GM12864 (cell line): ENCODE measurements at places on chromosomes 13 and 19.

DNA sequence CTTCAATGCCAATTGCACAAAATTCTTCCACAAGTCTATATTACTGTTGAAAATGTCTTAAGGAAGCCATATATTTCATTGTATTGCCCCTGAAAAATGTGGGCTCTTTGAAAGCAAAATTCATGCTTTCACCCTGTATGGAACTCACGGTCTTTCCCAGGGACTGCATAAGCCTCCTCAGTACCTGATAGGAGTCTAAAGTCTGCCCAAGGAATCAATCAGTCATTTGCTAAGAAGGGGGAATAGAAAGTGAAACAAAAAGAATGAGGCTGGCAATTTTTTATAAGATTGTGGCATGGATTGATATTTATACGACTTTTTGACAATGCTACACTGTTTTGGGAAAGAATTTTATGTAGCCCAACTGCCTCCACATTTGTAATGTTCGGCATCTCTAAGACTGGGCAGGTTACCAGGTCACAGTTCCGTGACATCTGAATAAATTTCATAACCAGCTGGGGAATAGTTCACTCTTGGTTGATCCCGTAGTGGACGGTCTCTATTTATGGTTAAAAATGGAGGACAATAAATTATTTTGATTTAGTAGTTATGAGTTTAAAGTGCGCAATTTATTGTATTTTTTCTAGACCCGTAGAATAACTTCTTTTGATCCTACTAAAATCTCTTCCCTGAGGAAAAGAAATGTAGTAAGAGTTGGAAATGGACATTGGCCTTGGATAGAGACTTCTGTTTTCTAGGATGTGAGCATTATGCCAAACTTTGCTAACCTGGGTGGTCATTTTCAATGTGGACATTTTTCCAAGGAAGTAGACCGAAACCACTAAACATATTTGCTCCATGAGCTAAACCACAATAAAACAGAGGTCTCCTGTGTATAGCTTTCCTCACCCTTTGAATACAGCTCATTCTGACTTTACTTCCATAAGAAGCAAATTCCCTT, 1585.4 kb downstream of the EFNB2 start:
- DNase-seq = no peak

- DNase-seq = no peak
Observed at GRCh38 chr19:40081411-40081810, 9.3 kb downstream of the ZNF780A start.

GRCh38 chr13:85333506-85334020, 465.7 kb downstream of the SLITRK6 start:
- DNase-seq = no peak

- DNase-seq = no peak
Observed at GRCh38 chr19:36527873-36528193, 238 bp downstream of the ZNF260 start.

DNA sequence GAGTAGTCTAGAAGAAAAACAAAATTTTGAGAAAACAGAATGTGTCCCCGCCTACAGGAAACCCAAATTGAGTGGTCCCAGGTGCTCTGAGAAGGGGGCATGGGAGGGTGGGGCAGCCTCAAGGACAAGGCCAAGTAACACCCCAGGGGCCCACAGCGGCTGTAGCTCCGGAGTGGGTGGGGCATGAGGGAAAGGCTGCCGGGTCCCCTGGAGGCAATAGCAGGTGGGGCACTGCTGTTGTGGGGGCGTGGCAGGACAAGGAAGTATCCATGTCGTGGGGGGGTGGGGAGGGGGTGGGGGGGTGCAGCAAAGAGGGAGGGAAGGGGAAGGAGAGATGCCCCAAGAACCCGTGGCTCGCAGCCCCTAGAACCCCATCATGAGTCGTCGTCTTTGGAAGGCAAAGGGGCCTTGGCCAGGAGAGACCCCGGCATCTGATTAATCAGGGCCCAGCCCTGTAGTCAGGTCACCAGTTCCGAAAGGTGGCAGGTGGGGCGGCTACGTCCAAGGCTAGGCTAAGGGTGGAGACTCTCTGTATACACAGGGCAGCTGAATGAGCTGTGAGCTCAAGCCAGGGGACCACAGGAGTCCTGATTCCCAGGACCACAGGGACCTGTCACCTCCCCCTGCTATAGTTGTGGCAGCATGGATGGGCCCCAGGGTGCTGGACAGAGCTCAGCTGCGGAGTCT, 7.5 kb upstream of the ISYNA1 start:
- no peak for DNase-seq

- DNase-seq = no peak
Observed at GRCh38 chr19:42693760-42694350, 46.4 kb downstream of the PSG3 start.

DNA sequence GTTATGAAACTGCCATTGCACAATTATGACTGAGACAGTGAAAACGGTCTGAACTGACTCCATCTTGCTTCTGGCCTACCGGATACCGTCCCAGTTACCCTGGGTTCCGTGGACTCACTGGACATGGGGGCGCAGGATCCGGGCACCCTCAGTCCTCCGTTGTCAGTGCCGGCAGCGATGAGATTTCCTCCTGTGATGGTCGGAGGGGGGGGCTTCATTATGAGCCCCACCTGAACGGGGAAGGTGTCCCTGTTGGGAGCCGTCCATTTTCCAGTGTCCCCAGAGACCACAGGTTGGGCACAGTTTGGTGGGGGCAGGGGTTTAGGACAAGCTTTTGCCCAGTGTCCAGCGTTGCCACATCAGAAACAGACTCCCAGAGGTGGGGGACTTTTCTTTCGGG, 23.4 kb downstream of the TMEM255B start:
- DNase-seq = no peak

DNA sequence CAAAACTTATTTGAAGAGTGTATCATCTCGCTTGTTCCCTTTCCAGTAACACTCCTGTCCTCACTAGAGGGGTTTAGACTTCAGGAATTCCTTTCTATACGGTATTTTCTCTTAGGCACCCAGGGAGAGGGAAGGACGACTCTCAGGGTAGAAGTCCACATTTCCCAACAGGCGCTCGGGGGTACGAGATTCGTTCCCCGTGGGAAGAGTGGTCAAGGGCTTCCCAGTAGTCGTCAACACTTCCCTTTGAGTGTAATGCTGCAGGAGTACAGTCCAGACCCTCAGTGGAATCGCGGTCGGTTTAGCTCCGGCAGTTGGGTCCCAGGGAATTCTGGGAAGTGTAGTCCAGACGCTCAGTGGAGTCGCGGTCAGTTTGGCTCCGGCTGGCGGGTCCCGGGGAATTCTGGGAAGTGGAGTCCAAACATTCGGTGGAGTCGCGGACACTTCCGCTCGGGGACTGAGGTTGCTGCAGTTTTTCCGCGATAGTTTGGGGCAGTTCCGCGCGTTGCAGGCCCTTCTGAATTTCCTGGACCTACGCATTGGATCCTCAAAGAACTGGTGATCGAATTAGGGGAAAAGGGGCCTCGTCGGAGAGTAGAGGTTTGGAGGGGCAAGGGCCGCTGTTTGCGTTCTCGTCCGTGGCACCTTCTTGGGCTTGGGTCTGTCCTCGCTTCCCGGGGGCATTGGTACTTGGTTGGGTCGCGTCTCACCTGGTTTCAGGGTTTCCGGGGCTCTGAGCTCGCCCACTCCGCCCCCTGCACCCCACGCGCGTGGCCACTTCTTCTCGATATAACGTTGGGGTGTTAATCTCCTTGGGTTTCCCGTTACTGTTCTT, at the start of gene ZNF224:
ZNF224 (plus strand) TSS at position 431 of the 835 bp plus-strand sequence. CDS start 3,513 bp downstream, outside the sequence.
- peak; percentile 81 for DNase-seq

DNA sequence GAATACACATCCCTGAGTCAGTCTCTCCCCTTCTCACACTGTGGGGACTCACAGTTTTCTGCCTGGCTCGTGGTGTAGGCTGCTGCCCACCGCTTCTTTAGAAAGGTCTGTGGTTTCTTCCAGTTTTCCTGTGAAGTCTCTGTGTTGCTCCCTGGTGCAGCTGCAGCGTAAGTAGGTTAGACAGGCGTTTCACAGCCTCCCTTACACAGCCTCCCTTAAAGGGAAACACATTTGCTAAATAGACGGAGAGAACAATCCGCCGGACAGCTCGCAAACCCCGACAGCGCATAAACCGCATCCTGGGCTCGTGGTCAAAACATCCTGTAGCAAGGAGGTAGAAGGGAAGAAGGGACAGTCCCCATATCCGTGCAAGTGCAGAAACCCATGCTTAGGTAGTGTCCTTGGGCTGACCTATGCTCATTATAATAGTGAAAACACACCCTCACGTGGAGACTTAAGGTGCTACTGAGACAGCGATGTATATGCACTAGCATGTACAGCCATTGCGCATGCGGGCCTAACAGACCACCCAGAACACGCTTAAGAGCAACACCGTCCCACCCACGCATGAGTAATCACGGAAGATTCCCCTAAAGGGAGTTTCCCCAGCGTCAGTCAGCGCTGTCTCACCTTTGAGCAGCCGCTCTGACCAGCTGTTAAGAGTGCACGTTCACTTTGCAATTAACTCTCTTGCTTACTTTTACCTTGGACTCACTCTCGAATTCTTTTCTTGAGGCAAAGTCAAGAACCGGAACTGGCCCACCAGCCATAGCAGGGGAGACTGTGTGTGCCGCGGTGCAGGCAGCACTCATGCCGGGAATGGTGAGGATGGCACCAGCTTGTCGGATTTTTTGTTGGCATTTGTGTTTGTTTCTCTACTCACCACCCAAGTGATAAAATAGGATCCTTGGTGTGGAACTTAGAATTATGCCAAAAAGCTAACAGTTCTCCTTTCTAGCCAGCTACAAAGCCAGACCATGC, 16.6 kb downstream of the SIGLEC8 start:
- DNase-seq = peak; percentile 91

- peak; percentile 59 for DNase-seq
Observed at GRCh38 chr19:16283210-16284061, 41.2 kb upstream of the KLF2 start.

DNA sequence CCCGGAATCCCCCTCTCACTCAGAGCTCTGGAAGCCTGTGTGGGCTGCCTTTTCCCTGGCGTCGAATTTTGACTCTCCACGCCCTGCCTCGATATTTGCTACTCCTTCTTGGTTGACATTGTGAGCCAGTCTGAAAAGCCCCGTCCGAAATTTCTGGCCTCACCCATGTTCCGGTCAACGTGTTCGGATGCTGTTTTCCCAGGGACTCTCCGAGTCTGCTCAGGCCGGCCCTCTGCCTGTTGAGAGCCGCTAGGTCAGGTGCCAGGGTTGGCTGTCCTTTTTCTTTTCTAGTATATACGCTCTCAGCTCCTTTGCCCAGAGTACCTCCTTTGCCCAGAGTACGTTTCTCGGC, 6.8 kb upstream of the DGKH start:
- DNase-seq = no peak

DNA sequence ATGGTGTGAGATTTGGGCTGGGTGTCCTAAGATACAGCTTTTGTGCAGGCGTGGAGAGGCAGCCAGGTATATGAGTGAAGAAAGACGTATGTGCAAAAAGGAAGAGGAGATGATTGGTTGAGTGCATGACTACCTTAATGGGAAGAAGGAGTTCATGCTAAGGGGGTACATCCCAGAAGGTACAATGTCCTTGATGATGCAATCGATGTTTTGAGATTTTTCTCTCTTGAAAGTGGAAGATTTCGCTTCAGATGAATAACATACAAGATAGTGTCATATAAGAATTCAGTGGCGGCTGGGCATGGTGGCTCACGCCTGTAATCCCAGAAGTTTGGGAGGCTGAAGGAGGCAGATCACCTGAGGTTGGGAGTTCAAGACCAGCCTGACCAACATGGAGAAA, 357.1 kb downstream of the KLF12 start:
- no peak for DNase-seq

DNA sequence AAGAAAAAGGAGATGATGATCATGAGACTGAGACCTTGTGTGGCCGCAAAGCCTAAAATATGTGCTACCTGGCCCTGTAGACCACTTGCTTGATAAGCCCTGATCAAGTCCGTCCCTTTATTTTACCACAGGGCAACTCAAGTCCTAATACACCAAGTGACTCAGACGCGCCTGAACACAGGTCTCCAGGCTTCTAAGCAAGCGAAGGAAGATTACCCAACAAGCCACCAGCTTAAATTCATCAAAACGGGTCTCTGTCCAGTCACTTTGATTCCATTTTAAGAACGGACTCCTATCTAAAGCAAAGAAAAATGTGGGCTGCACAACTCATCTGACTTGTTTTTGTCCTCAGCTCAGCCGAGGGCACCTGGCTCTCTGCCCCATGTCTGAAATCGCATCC, 26.8 kb downstream of the SLC7A1 start:
- no peak for DNase-seq

GRCh38 chr13:42880056-42880605, 98.7 kb downstream of the FAM216B start:
- DNase-seq = no peak

GRCh38 chr19:4372165-4373012, 28.0 kb downstream of the SH3GL1 start:
- no peak for DNase-seq

- no peak for DNase-seq
Observed at GRCh38 chr19:15641901-15642491, 1.3 kb downstream of the CYP4F3 start.

- DNase-seq = no peak
Observed at GRCh38 chr19:31962561-31962996, 382.8 kb upstream of the ZNF507 start.

- peak; percentile 39 for DNase-seq
Observed at GRCh38 chr13:110137680-110138009, 169.3 kb downstream of the COL4A1 start.

DNA sequence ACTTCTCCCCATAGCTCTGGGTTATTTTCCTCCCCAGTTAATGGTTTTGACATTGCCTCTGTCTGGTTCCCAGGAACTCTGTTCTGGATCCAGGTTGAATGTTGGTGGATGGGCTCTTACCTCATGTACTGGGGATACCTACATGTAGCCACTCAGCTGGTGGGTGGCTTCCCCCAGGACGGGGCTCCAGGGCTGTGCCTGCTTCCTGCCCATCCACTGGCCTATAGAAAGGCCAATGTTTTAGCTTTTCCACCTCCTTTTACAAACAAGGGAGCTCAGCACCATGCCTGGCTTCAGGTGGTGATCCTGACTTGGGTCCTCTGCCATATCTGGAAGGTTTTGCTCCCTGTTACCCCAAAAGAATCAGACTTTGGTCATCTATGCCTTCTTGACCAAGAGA, 120.2 kb downstream of the AKAP11 start:
- no peak for DNase-seq

DNA sequence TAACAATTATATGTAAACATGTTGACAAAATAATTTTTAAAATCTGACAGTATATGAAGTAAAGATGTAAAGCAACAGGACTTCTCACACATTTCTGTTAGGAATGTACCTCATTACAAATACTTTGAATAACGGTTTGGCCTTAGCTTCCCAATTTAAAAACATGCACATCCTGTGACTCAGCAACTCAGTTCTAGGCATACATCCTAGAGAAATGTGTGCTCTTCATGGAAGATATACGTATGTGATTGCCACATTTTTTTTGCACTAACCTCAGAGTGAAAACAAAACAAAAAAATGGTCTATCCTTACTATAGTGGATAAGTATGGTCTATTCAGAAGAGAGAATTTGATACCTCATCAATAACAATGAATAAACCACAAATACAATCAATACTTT, 314.6 kb downstream of the LIG4 start:
- DNase-seq = no peak

DNA sequence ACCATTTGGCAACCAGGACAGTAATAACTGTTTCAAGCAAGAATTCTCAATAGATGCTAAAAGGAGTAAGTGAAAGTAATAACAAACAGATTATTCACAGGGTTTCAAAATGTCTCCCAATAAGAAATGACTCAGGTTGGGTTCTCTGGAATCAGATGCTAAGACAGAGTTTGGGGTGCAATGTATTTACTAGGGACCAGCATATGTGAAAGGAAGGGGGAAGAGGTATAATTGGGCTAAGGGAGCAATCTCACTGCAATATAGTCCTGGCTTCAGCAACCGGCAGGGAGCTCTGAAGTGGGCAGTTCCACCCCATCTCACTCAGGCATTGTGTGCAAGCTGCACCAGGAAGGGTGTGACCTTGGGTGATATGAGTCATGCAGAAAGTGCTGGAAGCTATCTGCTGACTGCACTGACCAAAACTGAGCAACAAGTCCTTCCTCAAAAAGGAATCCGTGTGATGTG, 23.4 kb downstream of the ZDHHC20 start:
- peak; percentile 85 for DNase-seq
